ENCODE measurements at places on chromosomes 7 and 10. TPM values are rescaled to one million over a fixed set of nuclear protein-coding genes. Genes with fewer than 3 reads are reported as not detected.

GSAP gene
- total RNA-seq: 14.2 TPM

ADCYAP1R1 gene
- 15.0 TPM for total RNA-seq

- DNase-seq: peak; percentile 50
Measured at GRCh38 chr7:7181519-7182155, 707 bp upstream of the C1GALT1 start.

GRCh38 chr7:1678081-1678543 is 8.0 kb downstream of the ELFN1 start:
- no peak for DNase-seq

DNA sequence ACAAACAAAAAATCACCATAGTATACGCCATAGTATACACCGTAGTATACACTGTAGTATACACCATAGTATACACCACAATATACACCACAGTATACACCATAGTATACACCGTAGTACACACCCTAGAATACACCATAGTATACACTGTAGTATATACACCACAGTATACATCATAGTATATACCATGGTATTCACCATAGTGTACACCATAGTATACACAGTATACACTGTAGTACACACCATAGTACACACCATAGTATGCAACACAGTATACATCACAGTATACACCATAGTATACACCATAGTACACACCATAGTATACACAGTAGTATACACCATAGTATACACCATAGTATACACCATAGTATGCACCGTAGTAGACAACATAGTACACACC is 157.6 kb upstream of the ADARB2 start:
- DNase-seq: no peak
